ENCODE measurements at places on chromosomes 3 and 15. TPM values are rescaled to one million over a fixed set of nuclear protein-coding genes. Genes with fewer than 3 reads are reported as not detected.

DNA sequence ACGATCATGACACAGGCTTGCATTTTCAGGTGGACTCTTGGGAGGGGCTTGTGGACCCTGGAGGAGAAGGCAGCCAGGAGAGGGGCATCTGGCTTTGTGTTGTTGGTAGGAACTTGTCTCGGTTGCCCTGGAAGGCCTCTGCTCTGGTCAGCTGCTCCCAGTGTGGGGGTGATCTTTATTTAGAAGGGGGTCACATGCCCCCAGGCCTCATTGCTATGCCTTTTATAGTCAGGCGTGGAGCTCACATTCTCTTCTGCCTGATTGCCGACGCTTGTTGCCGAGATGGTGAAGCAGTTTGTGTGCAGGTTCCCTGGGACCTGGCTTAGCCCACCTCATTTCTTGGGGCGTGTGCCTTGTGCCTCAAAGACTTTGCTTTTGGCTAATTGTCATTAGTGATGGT lies 66.6 kb downstream of the IGF1R start:
- no peak overlapping the region for H3K27ac ChIP-seq
- no peak overlapping the region for H3K4me3 ChIP-seq
- no peak for DNase-seq

DNA sequence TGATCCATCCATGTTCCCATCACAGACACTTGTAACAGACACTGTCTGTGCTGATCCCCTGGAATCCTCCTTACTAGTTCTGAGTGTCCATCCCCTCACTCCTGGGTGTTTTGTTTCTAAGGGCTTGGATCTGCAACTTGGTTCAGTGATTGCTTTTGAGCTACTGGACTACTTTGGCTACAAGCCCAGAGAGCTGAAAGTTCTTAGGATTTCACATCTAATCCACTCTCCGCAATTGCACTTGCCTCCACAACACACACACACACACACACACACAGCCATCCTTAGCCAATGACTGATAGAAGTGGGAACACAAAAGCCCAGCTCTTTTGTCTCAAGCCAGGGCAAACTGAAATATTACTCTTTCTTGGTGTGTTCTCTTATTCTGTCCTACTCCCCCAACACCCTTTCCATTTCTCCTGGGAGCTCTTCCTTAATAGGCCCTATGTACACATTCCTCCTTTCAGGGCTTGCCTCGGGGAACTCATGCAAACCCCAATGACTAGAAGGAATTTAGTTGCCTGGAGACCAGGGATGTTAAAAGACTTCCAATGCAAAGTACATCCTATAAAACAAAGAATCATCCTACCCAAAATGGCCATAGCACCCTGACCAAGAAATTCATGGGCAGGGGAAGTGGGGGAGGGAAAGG lies 206.1 kb upstream of the UBE2E2 start:
- H3K27ac ChIP-seq = no peak overlapping the region
- no peak for DNase-seq
- no peaks in the 10 kb centered on the region for H3K4me1 ChIP-seq
- H3K4me3 ChIP-seq = no peak overlapping the region
- H3K36me3 ChIP-seq = no peaks in the 10 kb centered on the region

- no peak for DNase-seq
- no peak overlapping the region for H3K27ac ChIP-seq
- H3K4me1 ChIP-seq = peaks cover 12% of the 10 kb centered on the region
- no peaks in the 10 kb centered on the region for H3K27me3 ChIP-seq
- no peak overlapping the region for H3K4me3 ChIP-seq
- no peaks in the 10 kb centered on the region for H3K36me3 ChIP-seq
Measured at GRCh38 chr15:31280046-31280830, 46.4 kb upstream of the KLF13 start.

DNA sequence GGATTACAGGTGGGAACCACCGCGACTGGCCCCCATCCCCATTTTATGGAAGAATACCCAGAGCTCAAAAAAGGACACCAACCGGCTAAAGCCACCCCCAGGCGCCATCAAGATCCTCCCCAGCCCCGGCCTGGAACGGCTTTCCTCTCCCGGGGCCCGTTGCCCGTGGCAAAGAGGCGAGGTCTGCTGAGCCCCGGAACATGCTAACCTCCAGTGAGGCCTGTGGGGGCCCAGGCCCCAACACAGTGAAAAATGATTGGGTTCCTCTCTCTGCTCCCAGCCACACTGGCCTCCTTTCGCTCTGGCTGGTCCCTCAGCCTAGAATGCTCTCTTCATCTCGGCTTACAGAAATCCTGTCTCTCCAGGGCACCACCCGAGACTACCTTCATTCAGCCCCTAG lies 46.5 kb upstream of the SMAD6 start:
- H3K27me3 ChIP-seq = no peaks in the 10 kb centered on the region
- H3K27ac ChIP-seq = no peak overlapping the region
- no peak overlapping the region for H3K4me3 ChIP-seq

The TEX9 gene
- not detected for polyA plus RNA-seq

The PDIA3 gene
- 305 TPM for polyA plus RNA-seq

The EFCC1 gene
- 0.15 TPM for polyA plus RNA-seq

Data from CD14-positive monocyte (primary cell).